Stimulated activated naive CD8-positive, alpha-beta T cell treated with anti-CD3 and anti-CD28 coated beads, Interleukin-15, Interleukin-2, amounts not matched to agents 100 U/mL and 50 U/mL, for 24 hours (primary cell): ENCODE measurements at places on chromosomes 3 and 15.

GRCh38 chr15:70474471-70475406, 288.6 kb downstream of the UACA start:
- DNase-seq: peak; percentile 39

GRCh38 chr3:169771497-169772304, 1.5 kb upstream of the MYNN start:
- DNase-seq: peak; percentile 58

GRCh38 chr15:38430106-38430760, 23.7 kb upstream of the FAM98B start:
- no peak for DNase-seq

GRCh38 chr3:194404365-194405140, 5.5 kb upstream of the GP5 start:
- peak; percentile 37 for DNase-seq

GRCh38 chr3:181497358-181497757, 214.4 kb upstream of the SOX2 start:
- DNase-seq: no peak

DNA sequence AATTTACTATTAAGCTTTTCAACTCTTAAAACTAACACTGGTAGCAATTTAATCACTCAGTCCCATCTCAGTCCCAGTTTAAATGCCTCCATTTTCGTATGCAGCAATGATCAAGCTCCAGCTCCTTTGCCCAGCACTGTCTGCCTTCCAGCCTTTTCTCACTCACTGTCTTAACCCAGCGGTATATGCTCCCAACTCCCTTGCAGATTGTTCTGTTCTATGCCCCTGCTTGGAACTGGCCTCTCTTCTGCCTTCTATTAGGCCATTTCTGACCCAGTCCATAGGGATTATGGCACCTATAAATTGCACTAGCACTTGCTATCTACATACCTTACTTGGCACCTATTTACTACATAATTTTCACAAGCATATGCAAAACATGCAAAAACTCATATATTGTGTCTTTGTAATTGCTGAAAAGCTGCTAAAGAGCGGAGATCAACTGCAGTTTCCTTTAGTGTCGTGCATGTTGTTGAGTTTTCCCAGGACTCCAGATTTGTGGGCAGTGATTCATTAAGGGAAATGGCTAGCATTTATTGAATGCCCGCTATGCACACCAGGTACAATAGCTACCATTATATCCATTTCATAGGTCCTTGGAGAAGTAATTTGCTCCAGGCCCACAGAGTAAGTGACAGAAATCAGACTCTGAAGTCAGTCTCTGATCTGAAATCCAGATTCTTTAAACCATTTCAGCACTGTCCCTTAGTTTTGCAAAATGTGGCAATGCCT, 24.4 kb downstream of the CRBN start:
- no peak for DNase-seq

DNA sequence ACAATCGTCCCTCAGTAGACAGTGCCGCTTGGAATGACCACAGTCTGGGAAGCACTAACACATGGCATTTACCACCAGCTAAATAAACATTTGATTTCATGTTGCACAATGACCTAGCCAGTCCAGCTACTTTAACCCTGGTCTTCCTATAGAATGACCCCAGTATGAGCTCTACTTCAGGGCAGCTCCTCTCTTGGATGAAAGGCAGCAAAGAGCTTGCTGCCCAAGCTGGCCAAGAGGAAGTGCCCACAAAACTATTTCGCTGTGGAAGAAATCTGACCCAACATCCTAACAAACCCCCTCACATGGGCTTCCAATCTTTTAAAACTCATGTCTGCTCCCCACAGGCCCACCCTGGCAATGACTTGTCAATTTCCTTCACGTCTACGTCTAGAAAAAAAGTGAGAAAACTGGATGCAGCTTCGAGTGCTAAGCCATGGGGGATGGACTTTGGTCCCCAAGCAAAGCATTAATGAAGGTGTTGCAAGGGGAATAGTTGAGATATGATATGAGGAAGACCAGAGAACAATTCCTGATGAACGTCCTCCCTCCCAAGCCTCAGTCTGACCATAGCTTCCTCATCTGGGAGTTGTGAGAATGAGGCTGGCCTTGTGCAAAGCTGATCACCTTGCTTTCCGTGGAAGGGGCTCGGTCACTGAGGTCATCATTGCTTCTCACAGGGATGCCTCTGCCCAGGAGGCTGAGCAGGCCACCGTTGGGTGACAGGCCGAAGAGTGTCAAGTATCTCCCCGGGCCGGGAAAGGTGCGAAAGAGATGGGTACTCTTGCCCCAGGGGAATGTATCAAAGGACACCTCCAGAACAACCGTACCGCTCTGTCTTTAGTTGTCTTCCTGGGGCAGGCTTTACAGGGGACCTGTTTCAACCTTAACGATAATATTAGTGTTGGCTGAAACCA, 964 bp downstream of the SLC25A20 start:
- DNase-seq: peak; percentile 20

DNA sequence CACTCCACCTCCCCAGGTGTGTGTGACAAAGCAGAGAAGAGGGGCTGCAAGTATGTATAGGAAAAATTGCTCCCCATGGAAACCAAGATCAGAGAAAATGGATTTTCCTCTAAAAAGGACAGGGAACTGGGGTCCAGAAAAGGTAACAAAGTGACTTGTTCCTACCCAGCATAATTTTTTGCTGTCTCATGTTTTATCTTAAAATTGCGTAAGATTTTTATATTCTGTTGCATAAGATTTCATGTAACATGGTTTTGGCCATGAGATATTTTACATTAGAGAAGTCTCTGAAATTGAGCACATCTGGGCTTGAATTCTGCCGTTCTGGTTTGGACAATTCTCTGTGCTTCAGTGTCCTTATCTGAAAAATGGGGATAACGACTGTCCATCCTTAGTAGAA, 335.7 kb upstream of the RORA start:
- no peak for DNase-seq

GRCh38 chr3:187293516-187294430, 2.2 kb upstream of the MASP1 start:
- DNase-seq: no peak
